Activated effector memory CD4-positive, alpha-beta T cell treated with anti-CD3 and anti-CD28 coated beads, Interleukin-2, amount 50 U/mL, for 16 hours (primary cell): ENCODE measurements at places on chromosomes 4 and X.

DNA sequence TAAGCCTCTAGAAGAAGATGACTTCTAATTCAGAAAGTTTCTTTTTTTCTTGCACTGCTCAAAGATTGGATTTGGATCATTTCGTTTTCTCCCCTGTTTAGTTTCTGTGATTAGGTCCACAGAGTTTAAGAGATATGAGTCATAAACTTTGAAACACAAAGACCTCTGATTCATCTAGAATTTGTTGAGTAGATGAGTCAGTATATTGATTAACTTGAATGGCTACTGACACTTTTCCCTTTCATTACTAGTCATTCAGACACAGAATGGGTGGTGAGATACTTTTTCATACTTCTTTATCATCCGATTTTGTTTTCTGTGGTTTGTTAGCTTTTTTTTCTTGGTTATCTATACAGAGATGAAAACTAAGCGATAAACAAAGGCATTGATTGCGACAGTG is 34.1 kb upstream of the AFF2 start:
- no peak for DNase-seq

DNA sequence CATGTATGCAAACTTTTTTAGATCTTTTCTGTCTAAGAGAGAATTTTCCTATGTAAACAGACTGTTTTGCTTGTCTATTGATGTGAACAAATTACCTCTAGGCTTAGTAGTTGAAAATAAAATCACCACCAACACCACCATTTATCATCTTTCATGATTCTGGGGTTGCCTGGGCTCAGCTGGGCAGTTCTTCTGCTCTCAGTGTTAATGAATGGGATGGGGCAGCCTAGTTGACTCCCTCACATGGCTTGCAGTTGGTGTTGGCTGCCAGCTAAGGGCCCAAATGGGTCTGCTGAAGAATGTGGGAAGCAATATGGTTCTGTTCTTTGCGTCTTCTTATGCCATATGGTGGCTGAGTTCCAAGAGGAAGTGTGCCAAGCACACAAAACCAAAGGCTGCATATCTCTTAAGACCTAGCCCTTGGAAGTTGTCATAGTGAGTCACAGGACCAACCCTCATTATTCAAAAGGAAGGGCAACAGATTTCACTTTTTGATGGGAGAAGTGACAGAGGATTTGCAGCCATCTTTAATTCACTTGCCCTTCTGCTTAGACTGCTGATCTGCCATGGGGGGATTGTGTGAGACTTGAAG is 17.9 kb downstream of the REELD1 start:
- no peak for DNase-seq

DNA sequence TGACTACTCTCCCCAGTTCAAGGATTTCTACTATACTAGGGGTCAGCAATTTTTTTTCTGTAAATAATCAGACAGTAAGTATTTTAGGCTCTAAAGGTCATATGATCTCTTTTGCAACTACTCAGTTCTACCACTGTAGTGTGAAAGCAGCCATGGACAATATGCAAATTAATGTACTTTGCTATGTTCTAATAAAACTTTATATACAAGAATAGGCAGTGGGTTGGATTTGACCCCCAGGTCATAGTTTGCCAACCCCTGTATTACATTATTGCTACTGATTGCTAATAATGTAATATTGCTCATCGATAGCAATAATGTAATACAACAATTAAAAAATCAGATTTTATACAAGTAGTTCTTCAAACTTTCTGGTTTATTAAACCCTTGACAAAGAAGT is 59.2 kb upstream of the GPR34 start:
- no peak for DNase-seq

DNA sequence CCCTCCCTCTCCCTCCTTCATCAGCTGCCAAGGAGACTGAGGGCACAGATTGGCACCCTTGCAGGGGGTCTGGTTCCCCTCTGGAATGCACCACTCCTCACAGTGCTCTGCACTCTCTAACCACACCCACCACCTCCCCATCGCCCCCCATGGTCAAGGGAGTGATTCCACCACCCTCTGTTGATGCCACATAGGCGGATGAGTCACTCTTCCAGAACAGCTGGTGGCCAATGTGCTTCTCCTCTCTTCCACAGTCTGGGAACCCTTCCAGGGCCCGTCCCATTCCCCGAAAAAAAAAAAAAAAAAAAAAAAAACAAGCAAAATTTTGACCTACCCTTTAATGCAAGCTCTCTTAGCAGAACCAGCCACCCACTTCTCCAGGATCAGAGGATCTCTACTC is 341.3 kb upstream of the KLF3 start:
- no peak for DNase-seq

- no peak for DNase-seq
Measured at GRCh38 chr4:109407027-109407737, 26.4 kb upstream of the SEC24B start.

DNA sequence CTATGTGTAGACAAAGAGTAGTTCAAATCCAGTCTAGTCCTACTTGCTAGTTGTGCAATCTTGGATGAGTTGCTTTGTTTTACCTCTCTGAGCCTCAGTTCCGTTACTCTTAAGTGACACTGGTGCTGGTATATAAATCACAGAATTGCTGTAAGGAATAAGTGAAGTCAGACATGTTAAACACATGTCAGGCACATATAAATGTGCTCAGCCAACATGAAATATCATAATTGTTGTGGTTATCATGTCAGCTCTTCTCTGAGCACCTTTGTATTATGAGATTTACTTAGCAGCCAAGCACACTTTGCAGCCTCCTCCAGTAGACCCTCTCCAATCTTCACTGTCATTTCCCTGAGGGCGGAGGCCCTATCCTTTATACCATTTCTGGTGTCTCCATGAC is 87.9 kb upstream of the PAK3 start:
- no peak for DNase-seq

- DNase-seq = peak; percentile 69
Measured at GRCh38 chr4:152778656-152779512, 646 bp downstream of the TIGD4 start.

DNA sequence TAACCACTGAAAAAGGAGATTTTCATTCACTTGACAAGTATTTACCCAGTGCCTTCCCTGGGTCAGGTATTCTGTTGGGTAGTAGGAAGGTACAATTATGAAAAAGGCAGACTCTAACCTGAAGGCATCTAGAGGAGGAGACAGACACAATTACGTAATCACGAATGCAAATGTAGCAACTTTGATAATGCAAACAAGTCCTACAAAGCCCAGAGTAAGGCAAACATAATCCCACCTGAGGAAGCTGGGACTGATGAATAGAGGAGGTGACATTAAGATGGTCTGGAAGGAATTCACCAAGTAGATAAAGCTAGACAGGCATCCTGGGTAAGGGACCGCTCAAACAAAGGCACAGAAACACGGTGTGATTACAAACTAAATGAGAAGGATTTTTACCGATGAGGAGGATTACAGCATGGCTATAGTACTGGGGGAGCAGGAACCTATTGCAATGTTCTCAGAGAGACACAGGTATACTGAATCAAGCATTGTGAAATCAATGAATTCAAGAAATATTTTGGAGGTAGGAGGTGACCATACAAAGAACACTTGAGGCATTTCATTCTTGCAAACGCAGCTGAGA is 37.1 kb downstream of the TMEM150C start:
- DNase-seq = no peak

DNA sequence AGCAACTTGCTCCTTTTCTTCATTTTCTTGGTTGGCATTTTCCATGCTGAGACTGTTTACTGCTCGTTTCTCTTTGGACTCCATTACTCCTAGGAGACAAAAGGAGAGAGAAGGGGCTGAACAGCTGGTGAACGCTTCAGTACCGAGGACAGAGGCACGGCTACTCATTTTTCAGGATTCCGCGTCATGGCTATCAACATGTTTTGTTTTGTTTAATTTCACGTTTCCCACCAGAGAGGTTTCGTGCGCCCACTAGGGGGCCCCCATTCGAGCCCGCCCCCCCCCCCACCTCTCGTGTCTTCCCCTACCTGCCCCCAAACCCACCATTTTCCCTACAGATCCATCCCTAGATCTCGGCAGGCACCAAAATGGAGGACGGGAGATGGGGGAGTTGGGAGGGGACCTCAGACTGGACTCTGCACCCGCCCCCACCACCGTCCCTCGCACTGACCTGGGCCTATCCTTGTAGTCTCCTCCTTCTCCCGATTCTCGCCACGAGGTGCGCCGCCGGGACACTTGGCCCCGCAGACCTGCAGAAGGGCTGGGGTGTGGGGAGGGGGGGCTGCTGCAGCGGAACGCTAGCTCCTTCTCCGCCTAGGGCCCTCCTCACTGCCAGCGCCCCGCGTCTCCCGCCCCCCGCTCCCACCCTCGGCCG is 653 bp downstream of the BEX1 start:
- DNase-seq = no peak

DNA sequence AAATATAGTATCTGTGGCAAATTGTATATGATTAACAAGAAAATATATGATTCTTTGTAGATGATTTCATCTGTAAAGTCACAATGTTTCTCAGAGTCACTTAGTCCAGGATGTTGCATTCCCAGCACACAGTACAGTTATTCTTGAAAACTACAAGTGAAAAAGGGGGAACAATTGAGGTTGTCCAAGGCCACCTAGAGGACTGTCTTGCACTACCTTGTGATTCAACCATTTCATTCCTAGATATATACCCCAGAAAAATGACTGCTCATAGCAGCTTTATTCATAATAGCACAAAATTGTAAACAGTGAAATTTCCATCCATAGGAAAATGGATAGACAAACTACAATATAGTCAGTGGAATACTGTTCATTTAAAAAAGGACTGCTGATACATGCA is 16.0 kb downstream of the C4orf33 start:
- no peak for DNase-seq

DNA sequence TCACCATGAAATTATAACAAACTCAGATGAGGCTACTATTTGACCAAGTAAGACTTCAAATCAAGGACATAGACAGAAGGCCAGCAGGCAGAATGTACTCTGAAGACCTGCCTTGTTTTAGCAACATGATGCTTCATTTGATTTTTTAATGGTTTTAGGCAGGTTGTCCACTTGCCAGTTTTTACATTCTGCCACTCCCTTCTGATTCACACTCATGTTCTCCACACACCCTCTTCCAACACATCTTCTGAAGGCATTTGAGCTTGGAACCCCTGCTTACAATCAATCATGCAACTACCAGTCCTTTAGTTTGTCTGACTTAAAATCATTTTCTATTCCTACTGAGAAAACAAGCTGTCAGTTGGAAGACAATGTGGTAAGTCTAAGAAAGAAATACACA is 114.9 kb upstream of the SMIM31 start:
- no peak for DNase-seq

DNA sequence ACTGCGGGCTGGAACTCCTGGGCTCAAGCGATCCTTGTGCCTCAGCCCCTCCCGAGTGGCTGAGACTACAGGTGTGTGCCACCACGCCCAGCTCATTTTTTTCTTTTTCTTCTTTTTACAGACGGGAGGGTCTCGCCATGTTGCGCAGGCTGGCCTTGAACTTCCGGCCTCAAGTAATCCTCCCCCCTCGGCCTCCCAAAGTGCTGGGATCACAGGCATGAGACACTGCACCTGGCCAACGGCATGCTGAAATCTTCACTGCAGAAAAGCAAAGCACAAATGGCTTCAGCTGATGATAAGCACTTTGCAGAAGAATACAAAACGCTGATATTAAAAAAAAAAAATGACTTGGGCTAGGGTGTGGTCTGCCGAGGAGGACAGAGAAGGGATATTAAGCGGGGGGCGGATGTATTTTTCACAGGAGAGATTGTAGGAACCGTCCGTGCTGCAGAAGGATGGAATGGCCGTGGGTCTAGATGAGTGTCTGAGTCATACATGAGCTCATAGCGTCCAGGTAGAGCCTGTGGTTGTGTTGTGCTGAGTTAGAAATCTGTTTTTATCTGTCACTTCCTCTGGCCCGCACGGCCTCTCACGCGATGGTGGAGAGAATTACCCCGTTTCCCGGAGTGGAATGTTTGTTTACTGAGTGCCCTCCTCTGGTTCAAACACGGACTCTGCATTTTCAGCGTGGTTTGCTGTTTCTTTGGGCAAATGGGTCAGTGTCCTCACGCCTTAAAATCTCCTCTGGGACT is 8.5 kb upstream of the AKAP17A start:
- peak; percentile 90 for DNase-seq

GRCh38 chr4:101649790-101650515 is 140.6 kb upstream of the BANK1 start:
- no peak for DNase-seq

- DNase-seq = no peak
Measured at GRCh38 chr4:1211891-1212545, 36.9 kb downstream of the CTBP1 start.

- DNase-seq = no peak
Measured at GRCh38 chrX:153592966-153593688, 5.8 kb downstream of the CCNQ start.

GRCh38 chr4:7710126-7710525 is 229.5 kb downstream of the AFAP1 start:
- no peak for DNase-seq

GRCh38 chr4:5373327-5373726 is 322.0 kb downstream of the STK32B start:
- DNase-seq = no peak
